ENCODE measurements at places on chromosomes 2 and 18.
A peak's percentile ranks its signal among the peaks of the same experiment; 100 is the strongest.

DNA sequence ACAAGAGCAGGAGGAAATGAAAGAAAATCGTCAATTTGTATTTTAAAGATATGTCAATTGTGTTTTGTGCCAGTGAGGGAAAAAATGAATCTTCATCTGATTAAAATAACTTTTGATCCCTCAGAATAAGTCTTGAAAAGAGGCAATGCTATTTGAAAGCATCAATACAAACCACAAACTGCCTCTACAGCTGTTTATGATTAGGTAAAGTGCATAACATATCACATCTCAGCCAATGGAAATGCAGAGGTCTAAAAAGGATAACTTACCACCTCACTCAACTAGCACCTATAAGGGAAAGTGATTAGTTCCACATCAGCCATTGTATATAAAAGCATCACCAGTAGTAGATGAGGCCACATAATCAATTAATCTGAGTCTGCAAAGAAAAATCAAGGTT lies 492.2 kb upstream of the CDH2 start:
- DNase-seq, result no peak

DNA sequence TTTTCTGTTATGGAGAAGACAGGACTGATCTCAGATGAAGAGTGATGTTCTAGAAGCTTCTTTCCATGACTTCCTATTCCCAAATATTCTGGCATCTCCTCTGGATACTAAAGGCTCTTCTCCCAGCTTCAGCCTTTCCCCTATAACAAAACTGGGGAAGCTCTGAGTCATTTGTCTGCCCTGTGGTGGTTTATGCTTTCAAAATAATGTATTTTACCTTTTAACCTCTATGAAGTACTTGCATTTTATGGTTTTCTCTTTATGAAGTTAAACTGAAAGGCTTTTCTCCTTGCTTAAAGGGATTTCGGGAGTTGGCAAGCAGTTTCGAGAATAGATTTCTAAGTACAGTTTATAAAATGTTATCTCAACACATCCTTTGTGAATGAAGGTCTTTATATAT lies 104.4 kb downstream of the TANC1 start:
- no peak for DNase-seq

- no peak for DNase-seq
Measured at GRCh38 chr2:6780765-6781274, 84.9 kb downstream of the CMPK2 start.

GRCh38 chr2:149122516-149122915 lies 84.0 kb downstream of the LYPD6B start:
- DNase-seq, result no peak

- DNase-seq, result no peak
Measured at GRCh38 chr18:33579349-33580215, 1.6 kb downstream of the ASXL3 start.

DNA sequence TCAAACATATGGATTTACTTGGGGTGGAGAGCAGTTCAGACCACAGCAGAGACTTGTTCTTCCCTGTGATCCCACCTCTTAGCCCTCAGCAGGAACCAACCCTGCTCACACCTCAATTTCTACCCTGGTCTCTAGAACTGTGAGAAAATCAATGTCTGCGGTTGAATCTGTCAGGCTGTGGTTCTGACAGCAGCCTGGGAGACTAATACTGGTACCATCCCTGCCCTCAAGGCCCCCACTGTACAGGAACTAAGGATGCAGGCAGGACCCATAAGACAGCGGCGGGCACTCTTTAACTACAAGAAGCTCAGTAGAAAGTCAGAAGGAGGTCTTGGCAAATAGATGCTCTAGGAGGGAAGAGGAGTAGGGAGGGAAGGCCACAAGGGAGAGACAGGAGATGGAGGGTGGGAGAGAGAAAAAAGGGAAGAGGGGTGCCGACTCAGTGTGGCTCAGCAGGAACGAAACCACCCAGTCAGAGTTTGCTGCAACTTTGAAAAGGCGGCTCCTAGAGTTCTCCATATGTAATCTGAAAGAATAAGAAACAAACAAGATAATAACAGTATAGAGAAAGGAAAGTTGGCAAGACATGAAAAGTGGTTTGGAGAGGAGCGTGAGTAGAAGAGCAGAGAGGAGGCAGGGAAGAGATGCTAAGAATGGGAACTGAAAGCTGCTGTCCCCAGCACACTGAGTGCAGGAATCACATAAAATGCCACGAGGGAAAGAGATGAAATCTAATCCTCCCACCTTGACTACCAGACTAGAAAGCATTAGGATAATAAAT lies 323.9 kb upstream of the ID2 start:
- no peak for DNase-seq

- DNase-seq, result no peak
Measured at GRCh38 chr2:45968946-45969584, 317.6 kb downstream of the PRKCE start.

DNA sequence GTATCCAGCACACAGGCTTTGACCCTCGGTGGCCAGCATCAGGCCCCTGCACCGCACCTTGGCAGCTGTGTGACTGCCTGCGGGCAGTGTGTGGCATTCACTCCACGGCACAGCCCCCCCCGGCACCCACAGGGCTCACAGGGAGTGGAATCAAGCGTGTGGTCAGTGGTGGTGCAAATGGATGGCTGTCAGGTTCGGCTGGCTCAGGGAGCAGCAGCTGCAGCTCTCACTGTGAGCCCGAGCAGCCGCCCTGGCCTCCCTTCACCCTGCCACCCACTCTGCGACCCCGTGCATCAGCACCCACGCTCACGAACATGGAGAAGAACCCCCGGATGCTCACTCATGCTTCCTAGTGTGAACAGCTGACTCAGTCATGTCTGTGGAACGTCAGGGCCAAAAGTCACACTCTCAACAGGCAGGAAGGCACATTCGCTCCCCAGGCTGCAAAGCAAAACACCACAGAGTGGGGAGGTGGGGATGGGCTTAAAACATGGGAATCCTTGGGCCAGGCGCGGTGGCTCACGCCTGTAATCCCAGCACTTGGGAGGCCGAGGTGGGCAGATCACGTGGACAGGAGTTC lies 41.5 kb upstream of the GPC1 start:
- DNase-seq, result no peak

DNA sequence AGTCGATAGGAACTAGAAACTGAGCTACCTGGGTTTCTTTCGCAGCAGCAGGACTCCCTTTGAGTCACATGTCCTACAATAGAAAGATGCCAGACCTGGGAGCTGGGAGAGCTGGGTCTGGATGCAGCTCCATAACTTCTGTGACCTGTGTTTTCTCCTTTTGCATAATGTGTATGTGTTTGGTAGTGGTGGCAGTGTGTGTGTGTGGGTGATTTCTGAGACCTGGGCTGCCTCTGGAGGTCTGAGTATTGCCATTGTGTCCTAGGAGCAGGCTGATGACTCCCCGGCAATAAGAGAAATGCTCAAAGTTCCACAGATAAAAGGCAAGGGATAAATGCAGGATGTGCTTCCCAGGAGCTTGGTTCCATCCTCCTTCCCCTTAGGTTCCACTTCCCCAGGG lies 6.4 kb downstream of the WNT10A start:
- DNase-seq, result no peak

GRCh38 chr2:36777788-36778187 lies 81.3 kb downstream of the VIT start:
- no peak for DNase-seq

DNA sequence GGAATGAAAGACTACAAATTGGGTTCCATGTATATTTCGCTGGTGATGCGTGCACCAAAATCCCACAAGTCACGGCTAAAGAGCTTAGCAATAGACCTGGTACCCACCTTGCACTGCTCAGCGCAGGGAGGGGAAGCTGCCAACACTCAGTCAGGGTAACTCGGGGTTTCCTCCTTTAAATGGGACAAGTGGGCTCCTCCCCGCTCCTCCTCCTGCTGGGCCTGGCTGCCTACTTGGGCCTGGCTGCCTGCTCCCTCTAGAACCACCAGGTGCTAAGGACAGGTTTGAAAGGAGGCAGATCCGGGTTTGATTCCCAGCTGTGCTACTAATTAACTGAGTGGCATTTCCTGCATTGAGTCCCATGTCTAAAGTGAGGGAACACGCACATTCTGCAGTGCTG lies 23.4 kb downstream of the MYO7B start:
- no peak for DNase-seq

GRCh38 chr2:169107645-169108044 lies 38.3 kb downstream of the DHRS9 start:
- DNase-seq, result peak; percentile 37

- DNase-seq, result no peak
Measured at GRCh38 chr2:635687-636621, 41.3 kb downstream of the TMEM18 start.

DNA sequence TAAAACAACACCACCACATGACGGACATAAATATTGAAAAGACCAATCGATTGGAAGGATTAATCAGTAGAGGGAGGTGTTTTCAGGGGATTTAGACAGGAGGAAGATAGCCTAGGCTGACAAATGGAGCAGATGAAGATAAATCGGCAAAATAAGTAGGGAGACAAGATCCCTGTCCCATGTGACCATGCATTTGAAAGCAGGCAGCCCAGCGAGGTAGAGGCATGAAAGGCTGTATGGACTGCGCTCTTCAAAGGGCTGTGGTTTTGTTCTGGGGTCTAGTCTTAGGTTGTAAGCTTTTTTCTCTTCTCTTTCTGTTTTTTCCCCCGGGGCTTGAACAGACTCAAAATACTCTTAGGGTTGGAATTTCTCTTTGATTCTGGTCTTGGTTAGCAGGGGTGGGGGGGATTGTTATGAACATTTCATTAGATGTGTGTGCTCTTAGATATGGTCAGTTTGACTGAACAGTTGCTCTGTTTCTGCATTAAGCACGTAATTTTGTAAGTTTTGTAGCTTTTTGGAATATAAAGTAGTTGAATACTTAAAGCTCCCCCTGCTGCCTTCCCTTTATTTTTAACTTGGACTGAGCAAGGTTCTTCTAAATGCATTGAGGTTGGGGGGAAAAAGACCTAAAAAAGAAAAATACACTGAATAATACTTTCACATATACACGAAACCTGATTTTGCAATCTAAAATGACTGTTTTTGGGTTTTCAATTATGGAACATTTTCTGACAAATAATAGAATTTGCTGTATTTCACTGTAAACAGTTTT lies 32.2 kb downstream of the ZNF532 start:
- no peak for DNase-seq

DNA sequence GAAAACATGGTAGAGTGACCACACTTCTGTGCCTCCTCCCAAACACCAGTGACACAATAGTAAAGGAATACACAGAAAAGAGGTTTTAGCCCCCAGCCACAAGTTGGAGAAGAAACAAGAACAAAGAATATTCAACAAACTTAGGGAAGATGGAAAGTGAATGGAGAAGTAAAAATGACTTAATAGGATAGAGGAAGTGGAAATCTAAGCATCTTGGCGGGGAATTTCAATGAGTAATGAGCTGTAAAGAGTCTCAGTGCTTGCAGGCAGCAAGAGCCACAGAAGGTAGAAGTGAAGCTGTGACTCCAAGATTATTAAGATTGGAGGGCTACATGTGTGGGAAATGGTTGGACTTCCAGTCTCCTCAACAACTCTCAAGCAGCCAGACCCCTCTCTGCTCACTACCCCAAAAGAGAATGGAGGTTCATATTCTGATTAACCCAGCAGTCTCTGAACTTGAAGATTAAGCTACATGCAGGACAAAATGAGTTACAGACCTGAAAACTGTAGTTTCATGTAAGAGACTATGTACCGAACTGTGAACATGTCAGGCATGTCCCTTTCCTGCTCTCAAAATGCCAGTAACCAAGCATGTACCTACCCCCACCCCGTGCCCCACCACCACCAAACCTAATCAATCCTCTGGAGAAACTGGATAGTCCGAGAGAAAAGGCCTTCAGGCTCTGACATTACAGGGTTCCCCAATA lies 16.9 kb upstream of the HNRNPLL start:
- no peak for DNase-seq

GRCh38 chr2:19754907-19755306 lies 146.9 kb downstream of the TTC32 start:
- DNase-seq, result no peak

DNA sequence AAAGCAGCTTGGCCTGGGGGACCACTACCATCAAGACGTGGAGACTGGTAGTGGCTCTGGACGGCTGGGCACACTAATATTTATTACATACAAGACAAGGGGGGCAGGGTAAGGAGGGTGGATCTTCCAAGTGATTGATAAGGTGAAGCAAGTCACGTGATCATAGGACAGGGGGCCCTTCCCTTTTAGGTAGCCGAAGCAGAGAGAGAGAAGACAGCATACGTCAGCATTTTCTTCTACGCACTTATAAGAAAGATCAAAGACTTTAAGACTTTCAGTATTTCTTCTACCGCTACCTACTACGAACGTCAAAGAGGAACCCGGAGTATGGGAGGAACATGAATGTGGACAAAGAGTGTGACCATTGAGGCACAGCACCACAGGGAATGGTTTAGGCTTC lies 307.9 kb downstream of the RPIA start:
- DNase-seq, result no peak

DNA sequence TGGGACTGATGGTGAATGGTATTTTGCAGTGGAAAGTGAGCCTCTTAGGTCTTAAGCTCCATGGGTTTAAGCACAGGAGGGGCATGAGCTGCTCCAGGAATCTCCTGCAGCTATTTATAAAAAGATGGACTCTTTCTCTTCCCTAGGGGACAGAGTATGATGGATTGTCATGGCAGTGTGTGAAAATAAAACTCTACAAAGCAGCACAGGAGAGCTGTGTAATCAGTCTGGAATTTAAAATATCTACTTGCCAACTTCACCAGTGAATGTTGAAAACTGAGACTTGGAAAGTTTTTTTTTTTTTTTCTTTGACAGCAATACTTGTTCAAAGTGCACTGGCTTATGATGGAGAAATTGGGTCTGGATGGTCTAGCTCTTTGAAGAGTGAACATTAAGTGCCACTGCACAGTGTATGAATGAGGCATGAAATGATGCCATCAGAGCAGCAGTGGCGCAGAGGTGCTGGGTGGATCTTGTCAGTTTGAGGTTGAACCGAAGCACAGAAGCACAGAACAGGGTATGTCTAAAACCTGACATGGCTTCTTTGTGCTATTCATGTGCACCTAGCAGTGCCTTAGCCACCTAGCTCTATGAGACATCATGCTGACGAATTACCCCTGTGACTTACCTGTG lies 245.4 kb downstream of the PTPRM start:
- DNase-seq, result no peak

GRCh38 chr18:907115-907884 lies 2.6 kb downstream of the ADCYAP1 start:
- DNase-seq, result no peak

- DNase-seq, result no peak
Measured at GRCh38 chr2:238389988-238390589, 36.6 kb upstream of the ASB1 start.

GRCh38 chr18:58993260-58993659 lies 128.6 kb downstream of the ZNF532 start:
- DNase-seq, result no peak

GRCh38 chr2:75337016-75337415 lies 137.7 kb upstream of the TACR1 start:
- no peak for DNase-seq

- no peak for DNase-seq
Measured at GRCh38 chr2:9735335-9735734, 104.5 kb upstream of the YWHAQ start.
